Nephron progenitor cell (in vitro differentiated cells): ENCODE measurements at places on chromosomes 4 and X.

DNA sequence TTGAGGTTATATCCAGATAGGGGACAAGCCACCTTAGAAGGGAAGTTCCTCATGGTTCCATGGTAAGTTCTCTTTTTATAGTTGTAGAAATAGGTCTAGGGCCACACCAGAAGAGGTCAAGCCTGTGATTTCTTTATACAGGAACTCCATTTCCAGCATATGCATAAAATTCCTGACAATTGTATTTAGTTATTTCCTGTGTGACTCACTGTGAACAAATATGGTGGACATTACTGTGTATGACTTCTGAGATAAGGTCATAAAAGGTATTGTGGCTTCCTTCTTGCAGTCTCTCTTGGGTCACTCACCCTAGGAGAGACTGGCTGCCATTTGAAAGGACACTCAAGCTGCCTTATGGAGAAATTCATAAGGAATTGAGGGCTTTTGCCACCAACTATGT, 2.2 kb upstream of the C4orf36 start:
- DNase-seq: no peak

- DNase-seq: no peak
These were observed 15.6 kb upstream of the ASMTL start for GRCh38 chrX:1468250-1468772.

- no peak for DNase-seq
These were observed 384.6 kb downstream of the STIM2 start for GRCh38 chr4:27245216-27245615.

- DNase-seq: peak; percentile 58
These were observed 106.5 kb upstream of the STOX2 start for GRCh38 chr4:183798301-183799253.

- DNase-seq: no peak
These were observed 96.0 kb downstream of the WFS1 start for GRCh38 chr4:6365545-6366086.

DNA sequence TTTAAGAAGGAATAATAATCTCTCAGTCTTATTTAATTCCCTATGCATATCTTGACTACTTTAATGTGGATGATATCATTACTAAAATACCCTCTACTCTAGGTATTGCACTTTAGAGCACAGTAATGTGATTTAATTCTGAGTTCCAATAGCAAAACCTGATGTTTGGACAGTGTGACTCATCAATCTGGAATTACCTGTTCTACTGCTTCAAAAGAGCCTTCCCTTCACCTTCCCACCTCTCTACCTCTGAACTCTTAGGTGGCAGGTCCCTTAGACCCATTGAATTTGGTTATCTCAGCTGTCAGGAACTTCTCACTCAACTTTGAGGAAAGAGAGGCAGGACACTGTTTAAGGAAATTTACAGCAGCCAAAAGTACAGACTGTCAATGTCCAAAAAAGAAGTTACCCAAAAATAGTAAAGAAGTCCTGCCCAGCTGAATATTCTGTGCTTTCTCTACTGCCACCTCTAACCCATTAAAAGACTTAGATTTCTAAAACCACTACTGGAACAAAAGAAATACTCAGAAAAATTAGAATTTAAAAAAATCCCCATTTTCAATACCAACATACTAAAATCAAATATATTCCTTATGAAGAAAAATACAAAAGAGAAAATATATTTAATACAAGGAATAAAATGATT, 123.1 kb upstream of the GPM6A start:
- DNase-seq: no peak

GRCh38 chr4:138405934-138406567, 163.9 kb upstream of the SLC7A11 start:
- DNase-seq: no peak

DNA sequence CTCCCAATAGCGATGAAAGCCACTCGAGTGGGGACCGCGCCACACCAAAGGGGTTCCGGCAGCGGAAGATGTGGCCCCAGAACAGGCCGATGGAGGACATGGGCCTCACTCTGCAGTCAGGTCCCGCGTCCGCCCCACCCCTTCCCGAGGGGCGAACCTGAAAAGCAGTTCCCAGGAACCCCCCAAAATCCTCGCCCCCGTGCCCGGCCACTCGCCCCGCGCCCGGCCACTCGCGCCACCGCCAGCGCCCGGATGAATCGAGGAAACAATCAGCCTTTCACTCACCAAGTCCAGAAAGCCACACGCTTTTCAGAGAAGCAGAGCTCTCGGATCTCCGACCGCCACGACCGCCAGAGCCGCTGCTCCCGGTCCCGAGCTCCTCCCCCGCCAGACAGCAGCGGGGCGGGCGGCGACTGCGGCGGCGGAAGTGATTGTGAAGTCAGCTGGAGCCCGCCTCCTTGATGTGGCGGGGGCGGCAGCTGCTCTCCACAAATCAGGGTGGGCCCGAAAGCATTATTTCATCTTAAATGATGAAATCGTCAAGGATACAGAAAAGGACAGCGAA, at the start of gene PJA1:
Gene PJA1, minus strand, starts transcription at position 367 of the 565 bp plus-strand sequence. CDS start 2,380 bp downstream, outside the sequence.
- DNase-seq: peak; percentile 76

- no peak for DNase-seq
These were observed 40.5 kb downstream of the ZCCHC12 start for GRCh38 chrX:118864063-118864635.

GRCh38 chrX:134026565-134027311, 41.3 kb upstream of the GPC3 start:
- peak; percentile 70 for DNase-seq

DNA sequence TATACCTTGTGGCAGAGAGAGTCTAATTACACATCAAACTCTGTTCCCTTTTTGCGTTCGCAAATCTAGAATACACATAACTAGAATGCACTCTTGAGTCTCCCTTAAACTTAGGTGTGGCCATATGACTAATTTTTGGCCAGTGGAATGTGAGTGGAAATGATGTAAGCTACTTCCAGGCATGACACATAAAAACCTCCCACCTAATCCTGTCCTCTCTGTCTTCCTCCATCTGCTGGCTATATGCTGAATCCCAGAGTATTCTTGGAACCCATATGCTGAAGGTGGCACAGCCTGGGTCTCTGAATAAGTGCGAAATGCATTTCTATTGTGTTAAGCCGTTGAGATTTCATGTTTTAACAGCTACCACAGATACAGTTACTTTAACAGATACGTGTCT, 269.9 kb upstream of the NRK start:
- DNase-seq: no peak

DNA sequence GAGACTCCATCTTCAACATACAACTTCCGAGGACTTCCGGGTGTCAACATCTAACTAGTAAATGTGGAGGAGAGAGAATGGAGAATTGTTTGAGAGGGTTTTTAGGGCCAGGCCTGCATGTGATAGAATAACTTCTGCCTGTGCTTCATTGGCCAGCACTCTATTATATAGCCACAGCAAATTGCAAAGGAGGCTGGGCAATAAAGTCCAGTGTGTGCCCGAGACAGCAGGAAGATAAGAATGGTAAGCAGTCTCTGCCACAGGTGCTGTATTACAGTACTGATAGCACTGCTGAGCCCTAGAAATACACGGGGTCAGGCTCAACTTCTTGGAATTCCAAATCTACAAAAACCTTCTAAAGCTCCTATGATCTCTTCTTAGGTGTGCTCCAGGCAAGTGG, 20.8 kb upstream of the LIMCH1 start:
- DNase-seq: no peak

DNA sequence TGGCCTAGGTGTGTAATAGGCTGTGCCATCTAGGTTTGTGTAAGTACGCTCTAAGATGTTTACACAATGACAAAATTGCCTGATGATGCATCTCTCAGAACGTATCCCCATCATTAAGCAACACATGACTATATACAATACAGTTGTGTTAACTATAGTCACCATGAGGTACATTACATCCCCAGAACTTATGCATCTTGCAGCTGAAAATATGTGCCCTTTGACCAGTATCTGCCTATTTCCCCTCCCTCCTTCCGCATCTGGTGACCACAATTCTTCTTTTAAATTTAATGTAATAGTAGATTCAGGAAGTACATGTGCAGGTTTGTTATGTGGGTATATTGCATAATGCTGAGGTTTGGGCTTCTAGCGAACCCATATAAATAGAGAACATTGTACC, 239.8 kb upstream of the IL1RAPL1 start:
- DNase-seq: no peak

DNA sequence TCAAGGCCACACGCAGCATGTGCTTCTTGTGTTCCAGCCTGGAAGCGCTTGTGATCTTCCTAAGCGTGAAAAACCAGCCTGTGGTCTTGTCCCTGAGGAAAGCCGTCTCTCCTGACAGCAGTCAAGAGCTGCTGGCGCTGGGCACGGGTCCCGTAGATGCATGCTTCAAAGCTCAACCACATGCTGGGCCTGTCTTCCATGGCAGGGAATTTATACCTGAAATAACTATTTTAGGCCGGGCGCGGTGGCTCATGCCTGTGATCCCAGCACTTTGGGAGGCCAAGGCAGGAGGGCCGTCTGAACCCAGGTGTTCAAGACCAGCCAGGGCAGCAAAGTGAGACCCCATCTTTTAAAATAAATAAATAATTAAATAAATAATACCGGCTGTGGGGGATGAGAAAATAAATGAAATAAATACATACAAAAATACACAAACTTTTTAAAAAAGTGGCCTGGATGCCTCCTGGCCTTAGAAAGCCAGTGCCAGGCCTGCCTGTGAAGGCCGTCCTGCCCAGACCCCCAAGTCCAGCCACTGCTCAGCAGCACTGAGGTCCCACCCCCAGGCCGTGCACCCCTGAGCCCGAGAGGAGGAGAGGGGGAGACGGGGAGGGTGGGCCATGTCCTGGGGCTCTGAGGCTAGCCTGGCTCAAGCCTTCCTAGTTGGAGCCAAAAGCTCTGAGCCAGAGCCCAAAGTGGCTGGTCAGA, 10.4 kb downstream of the LRPAP1 start:
- no peak for DNase-seq

DNA sequence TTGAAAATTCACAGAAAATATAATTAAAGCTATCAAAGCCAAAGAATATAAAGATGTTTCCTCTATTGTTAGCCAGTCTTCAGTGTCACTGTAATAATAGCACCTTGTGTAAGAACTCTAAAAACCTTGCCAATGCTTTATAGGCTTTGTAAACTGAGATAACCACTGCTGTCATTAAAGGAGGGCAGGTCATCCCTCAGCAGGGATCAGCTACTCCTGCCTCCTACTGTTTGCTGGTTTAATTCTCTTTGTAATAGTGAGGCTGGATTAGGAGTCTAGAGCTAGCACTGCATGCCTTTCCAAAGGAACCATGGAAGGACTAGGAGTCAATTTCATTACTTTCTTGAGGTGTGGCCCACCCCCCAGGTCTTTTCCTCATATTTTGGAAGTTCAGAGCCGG, 46.2 kb downstream of the FHIP1A start:
- no peak for DNase-seq

GRCh38 chrX:134144231-134144630, 92.8 kb upstream of the CCDC160 start:
- no peak for DNase-seq

- no peak for DNase-seq
These were observed 401.2 kb upstream of the CNKSR2 start for GRCh38 chrX:20973038-20973437.

GRCh38 chr4:86934147-86934770, 552 bp upstream of the AFF1 start:
- peak; percentile 6 for DNase-seq

DNA sequence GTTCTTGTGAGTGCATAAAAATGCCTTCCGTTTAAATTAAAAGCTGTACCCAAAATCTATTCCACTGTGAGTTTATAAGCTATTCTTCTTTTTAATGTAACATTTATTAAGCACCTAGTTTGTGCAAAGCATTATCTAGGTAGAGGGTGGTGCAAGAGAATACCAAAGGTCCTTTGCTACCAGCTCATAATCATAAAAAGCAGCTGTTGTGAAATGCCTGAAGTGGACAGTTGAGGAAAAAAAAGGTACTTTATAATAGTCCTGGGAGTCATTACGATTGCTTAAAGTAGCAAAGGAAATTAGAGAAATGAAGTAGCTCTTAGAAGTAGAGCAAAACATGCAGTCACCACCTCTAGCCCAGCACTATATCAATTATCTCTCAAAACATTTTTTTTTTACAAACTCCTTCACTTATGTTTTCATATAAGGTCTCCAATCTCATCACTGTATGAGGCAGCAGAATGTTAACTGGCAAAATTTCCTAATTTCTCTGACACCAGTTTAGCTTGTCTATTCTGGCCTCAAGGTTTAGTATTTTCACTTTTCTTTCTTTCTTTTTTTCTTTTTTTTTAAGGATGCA, 2.1 kb downstream of the MBNL3 start:
- DNase-seq: no peak

DNA sequence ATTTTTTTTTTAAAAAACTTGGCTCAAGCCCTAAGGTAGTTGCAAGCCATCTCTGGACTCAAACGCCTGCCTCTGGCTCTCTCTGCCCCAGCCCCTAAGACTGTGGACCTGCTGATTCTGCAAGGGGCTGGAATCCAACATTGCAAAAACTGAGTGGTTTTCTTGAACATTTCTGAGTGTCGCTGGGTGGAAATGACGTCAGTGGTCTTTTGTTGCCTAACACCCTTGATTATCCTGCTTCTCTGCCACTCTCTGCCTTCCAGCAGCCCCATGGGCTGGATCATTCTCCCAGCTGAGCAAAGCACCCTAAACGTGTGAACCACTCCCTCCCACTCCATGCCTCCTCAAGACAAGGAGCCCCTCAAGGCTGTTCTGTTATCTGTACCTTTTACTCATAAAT, 16.6 kb downstream of the BST1 start:
- no peak for DNase-seq

DNA sequence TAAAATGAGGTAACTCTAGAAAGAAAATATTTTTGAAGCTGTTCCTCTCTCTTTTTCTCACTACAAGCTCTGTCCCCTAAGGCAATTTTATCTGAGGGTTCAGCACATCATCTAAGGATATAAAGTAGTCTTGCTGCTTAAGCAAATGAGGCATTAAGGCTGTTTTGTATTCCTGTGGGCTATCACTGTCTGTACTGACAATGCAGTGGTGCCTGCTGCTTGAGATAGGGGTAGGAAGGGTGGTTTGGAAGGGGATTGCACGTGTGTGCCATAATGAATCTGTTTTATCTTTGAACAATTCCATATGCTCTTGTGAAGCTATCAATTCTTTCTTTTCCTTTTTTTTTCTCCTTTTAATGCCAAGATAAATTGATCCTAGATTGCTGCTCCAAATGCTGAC, 128.0 kb upstream of the ATOH1 start:
- DNase-seq: no peak

DNA sequence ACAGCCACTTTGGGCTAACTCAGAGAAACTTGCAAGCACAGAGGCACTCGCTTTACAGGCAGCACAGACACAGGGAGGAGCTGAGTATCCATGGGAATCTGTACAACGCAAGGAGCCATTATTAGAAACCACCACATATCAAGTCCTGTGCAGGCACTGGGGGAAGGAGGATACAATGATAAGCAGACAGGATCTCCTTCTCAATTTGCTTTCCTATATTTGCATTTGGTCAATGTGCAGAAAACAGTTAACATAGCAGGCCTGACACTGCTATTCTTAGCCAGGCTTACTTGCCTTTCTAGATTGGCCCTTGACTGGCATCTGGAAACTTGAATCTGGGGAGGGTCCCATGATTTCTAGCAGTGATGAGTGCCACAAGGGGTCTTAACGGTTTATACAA, 65.8 kb downstream of the TEC start:
- DNase-seq: no peak
